CD4-positive, alpha-beta T cell (primary cell): ENCODE measurements at places on chromosomes 5 and 9. TPM values are rescaled to one million over a fixed set of nuclear protein-coding genes. Genes with fewer than 3 reads are reported as not detected.

- H3K36me3 ChIP-seq, result peaks cover 1% of the 10 kb centered on the region
- H3K4me1 ChIP-seq, result peaks cover 10% of the 10 kb centered on the region
- no peaks in the 10 kb centered on the region for H3K27me3 ChIP-seq
- H3K27ac ChIP-seq, result no peak overlapping the region
- DNase-seq, result no peak
Measured at GRCh38 chr5:175889910-175890684, 18.7 kb downstream of the CPLX2 start.

DNA sequence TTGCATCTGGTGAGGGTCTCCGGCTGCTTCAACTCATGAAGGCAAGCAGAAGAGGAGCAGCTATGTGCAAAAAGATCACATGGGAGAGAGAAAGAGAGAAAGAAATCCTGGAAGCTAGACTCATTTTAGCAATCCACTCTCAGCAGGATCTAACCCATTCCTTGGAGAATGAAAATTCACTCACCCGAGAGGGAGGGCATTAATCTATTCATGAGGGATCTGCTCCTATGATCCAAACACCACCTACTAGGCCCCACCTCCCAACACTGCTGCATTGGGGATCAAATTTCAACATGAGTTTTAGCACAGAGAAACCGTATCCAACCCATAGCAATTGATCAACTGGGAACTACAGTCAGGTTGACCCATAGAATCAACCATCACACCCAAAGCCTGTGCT lies 98.1 kb upstream of the SV2C start:
- DNase-seq, result no peak
- no peaks in the 10 kb centered on the region for H3K36me3 ChIP-seq
- H3K4me1 ChIP-seq, result no peaks in the 10 kb centered on the region
- H3K4me3 ChIP-seq, result no peak overlapping the region
- no peaks in the 10 kb centered on the region for H3K27me3 ChIP-seq

TSLP gene
- total RNA-seq, result not detected

DNA sequence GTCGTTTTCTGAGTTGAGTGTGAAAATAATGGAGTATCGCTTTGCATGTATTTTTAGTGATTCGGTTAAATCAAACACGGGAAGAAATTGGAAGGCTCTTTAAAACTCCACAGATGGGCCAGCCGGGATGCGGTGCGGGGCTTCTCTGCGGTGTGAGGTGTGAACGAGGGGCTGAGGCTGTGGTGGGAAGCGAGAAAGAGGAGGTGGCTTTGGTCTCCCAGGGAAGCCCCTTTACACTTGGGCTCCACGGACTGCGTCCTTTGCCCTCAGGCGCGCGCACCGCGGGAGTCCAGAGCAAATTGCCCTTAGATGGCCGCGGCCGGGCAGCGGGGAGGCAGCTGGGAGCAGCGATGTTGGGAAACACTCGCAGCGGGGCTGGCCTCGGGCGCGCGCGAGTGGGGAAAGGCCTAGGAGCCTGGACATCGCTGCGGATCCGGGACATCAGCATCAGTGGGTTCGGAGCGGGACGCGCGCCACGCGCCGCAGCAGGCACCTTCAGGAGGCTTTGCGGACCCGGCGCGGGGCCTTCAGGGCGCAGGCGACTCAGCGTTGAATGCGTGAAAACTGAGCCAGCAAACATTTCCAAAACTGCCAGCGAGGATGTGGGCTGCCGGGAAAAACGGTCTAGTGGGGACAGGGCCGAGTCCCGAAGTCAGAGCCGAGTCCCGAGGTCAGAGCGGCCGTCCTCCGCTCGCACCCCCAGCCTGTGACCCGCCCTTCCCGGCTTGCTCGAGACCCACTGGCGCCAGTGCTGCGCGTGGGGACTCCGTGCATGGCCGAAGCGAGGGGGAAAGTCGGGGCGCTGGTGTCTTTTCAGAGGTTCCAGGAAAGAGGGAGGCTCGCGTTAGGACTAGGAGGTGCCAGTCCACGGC lies 6.5 kb downstream of the IRX1 start:
- H3K4me1 ChIP-seq, result no peaks in the 10 kb centered on the region
- no peak overlapping the region for H3K27ac ChIP-seq
- no peaks in the 10 kb centered on the region for H3K36me3 ChIP-seq
- DNase-seq, result no peak

LRRC70 gene
- total RNA-seq, result 6.1 TPM

DNA sequence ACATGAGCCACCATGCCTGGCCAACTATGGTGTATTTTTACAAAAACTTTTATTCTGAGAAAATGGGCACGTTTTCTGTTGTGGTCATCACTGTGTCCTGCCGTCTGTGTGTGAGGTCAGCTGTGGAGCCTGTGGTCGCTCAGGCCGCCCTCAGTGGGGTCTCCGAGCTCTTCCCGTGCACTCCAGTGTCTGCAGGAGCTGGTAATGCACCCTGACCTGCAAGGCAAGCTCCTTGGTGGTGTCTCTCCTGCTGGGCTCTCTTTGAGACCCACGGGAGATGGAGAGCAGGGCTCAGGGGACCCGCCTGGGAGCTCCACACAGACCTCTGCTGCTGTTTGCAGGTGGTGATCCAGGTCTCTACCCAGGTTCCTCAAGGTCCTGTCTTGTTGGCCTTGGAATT lies 9.6 kb upstream of the AHRR start:
- peaks cover 67% of the 10 kb centered on the region for H3K36me3 ChIP-seq
- H3K27ac ChIP-seq, result no peak overlapping the region
- H3K27me3 ChIP-seq, result no peaks in the 10 kb centered on the region
- H3K4me1 ChIP-seq, result no peaks in the 10 kb centered on the region
- DNase-seq, result no peak
